Fibroblast of lung (primary cell): ENCODE measurements at places on chromosomes 16 and 17.
A peak's percentile ranks its signal among the peaks of the same experiment; 100 is the strongest.

- DNase-seq, result no peak
Observed at GRCh38 chr16:25079637-25080378, 31.7 kb upstream of the LCMT1 start.

GRCh38 chr17:72631949-72632684 is 460.4 kb downstream of the SLC39A11 start:
- no peak for DNase-seq

- no peak for DNase-seq
Observed at GRCh38 chr17:45046537-45047125, 4.8 kb downstream of the DCAKD start.

DNA sequence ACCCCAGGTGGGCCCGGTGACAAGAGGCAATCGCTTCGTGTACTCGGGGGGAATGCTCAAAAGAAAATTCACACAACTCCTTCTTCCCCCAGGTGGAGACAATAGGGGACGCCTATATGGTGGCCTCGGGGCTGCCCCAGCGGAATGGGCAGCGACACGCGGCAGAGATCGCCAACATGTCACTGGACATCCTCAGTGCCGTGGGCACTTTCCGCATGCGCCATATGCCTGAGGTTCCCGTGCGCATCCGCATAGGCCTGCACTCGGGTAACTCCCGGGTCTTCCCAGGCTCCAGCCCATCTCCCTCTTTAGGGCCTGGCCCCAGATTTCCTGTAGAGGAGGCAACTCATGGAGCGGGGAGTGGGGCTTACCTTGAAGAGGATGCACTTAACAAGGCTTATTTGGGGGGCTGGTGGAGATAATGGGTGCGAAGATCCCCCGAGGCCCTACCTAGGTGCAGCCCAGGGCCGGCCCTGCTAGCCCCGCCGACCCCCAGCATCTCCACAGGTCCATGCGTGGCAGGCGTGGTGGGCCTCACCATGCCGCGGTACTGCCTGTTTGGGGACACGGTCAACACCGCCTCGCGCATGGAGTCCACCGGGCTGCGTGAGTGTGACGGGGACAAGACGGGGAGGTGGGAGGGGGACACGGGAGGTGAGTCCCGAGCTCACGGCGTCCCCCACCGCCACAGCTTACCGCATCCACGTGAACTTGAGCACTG is 13.0 kb downstream of the GUCY2D start:
- DNase-seq, result no peak

- DNase-seq, result no peak
Observed at GRCh38 chr16:26709175-26709574, 357.6 kb upstream of the C16orf82 start.

DNA sequence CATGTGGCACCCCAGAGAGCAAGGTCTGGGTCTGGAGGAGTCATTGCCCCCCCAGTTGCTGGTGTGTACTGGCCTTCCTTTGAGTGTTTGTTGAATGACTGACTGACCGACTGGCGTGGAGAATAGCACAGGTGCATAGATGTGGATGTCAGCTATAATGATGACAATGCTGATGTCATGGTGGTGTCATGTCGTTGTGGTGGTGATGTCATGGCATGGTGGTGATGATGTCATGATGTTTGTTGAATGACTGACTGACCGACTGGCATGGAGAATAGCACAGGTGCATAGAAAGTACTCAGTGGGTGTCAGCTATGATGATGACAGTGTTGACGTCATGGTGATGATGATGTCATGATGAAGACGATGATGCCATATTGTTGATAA is 22.1 kb downstream of the TMEM114 start:
- DNase-seq, result peak; percentile 10

GRCh38 chr17:45825792-45826191 is 18.9 kb upstream of the SPPL2C start:
- no peak for DNase-seq

GRCh38 chr17:77529328-77529650 is 388.5 kb downstream of the SEC14L1 start:
- DNase-seq, result no peak

GRCh38 chr17:36504156-36504545 is 17.7 kb downstream of the ZNHIT3 start:
- no peak for DNase-seq

DNA sequence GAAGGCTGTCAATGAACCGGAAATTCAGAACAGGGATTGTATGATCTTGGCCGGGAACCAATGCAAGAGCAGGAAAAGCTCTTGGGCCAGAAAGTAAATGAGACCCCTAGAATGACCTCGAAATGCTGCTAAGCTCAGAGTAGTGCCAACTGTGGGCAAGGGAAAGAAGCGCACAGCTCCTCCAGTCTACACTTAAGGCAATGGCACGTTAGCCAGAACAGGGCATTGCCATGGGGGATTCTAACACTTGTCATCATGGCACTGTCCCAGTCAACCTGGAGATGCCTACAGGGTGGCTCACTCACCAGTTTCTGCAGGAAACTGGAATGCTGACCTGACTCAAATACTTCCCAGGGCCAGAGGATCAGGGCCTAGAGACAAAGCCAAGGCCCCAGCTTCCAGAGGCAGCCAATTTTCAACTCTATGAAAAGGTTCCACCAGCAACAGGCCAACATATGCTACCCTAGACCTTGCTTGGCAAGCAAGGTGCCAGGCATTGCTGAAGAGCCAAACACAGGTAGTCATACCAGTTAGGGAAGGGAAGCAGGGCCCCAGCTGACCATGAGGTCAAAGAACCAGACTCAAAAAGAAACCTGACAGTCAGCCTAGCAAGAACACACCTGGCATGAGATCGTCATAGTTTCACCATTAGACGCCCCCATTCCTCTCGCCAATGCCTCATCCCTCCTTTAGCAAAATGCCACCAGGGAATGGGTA is 34.9 kb downstream of the ARHGAP17 start:
- peak; percentile 37 for DNase-seq
